ENCODE measurements at places on chromosomes 13 and 19. TPM values are rescaled to one million over a fixed set of nuclear protein-coding genes. Genes with fewer than 3 reads are reported as not detected.

Gene ZNF541
- 0.08 TPM for polyA plus RNA-seq

Gene SSC5D
- polyA plus RNA-seq: 2.6 TPM

Gene C5AR2
- polyA plus RNA-seq: 0.02 TPM

Gene GPR183
- polyA plus RNA-seq: 0.07 TPM

Gene CD37
- not detected for polyA plus RNA-seq

Gene CTU1
- 7.2 TPM for polyA plus RNA-seq

Gene GCDH
- 29.4 TPM for polyA plus RNA-seq

Gene FCAR
- polyA plus RNA-seq: not detected

Gene CTXN1
- 53.8 TPM for polyA plus RNA-seq

Gene TEX101
- 0.07 TPM for polyA plus RNA-seq

Gene CEACAM1
- 0.53 TPM for polyA plus RNA-seq

Gene CYP4F12
- polyA plus RNA-seq: 0.03 TPM

Gene CACNG6
- polyA plus RNA-seq: 1.2 TPM

Gene ZNF570
- 1.5 TPM for polyA plus RNA-seq

Gene KLK11
- polyA plus RNA-seq: not detected

Gene DACT3
- polyA plus RNA-seq: 10.6 TPM

Gene XPO4
- 5.2 TPM for polyA plus RNA-seq

Gene RNF126
- 12.9 TPM for polyA plus RNA-seq

Gene PSG1
- polyA plus RNA-seq: 0.19 TPM

Gene PRSS57
- polyA plus RNA-seq: not detected

Gene RFPL4A
- 0.06 TPM for polyA plus RNA-seq

Gene MAST1
- 9.7 TPM for polyA plus RNA-seq

Gene TJP3
- 0.36 TPM for polyA plus RNA-seq

Gene PABPC3
- polyA plus RNA-seq: 0.02 TPM

Gene SDHAF1
- polyA plus RNA-seq: 25.3 TPM

Gene FXYD3
- not detected for polyA plus RNA-seq

Gene TPTE2
- polyA plus RNA-seq: not detected

Gene MBD3L3
- not detected for polyA plus RNA-seq

Gene ZNF530
- 4.4 TPM for polyA plus RNA-seq

Gene WASF3
- 12.8 TPM for polyA plus RNA-seq

Gene B3GNT8
- polyA plus RNA-seq: not detected

Gene RYR1
- polyA plus RNA-seq: under 0.01 TPM

Gene TIMM29
- 11.7 TPM for polyA plus RNA-seq
